AG08395 (cell line): ENCODE measurements at places on chromosomes 1 and 21.

DNA sequence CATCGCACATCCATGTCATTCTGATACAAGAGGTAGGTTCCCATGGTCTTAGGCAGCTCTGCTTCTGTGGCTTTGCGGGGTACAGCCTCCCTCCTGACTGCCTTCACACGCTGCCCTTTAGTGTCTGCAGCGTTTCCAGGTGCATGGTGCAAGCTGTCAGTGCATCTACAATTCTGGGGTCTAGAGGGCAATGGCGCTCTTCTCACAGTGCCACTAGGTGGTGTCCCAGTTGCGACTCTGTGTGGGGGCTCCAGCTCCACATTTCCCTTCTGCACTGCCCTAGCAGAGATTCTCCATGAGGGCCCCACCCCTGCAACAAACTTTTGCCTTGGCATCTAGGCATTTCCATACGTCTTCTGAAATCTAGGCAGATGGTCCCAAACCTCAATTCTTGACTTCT is 138.2 kb upstream of the BRINP3 start:
- no peak for DNase-seq

DNA sequence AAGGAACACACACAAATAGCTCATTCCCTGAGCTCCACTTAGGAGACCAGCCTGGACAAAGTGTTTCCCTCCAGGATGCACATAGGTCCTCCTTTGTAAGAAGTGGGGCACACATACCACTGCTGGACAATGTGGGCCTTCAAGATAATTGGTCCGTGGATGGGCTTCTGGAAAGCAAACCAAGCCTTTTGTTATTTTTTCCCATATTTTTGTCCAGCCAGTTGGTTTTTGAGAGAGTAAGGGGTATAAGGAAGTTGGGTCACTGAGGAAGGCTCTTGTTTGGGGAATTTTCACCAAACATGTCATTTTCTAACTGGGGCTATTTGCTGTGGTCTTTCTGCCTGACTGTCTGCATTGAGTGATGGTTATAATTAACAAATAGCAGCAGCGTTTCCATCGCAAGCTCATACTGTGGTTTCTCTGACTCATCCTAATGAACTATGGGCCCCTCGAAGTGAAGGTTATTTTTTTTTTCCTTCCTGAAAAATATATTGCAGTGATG is 306.3 kb upstream of the DUSP10 start:
- DNase-seq: peak; percentile 65

GRCh38 chr1:65164633-65165032 is 16.6 kb downstream of the AK4 start:
- peak; percentile 30 for DNase-seq

DNA sequence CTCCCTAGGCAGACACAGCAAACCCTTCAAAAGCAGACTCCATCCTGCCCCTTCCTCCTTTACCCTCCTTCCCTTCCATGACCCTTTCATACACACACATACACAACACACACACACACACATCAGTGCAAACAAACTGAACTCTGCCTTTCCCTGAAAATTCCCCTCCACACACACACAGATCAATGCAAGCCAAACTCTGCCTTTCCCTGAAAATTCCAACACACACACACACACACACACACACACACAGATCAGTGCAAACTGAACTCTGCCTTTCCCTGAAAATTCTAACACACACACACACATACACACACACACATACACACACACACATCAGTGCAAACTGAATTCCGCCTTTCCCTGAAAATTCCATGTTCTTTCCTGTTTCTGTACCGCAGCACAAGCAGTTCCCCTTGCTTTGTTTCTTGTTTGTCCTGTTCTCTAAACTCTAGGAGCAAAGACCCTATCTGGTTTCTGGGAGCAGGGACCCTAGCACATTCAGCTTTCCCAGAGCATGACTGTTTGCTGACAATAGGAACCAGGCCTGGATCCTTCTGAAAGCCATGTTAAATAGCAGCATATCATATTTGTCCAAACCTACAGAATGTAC is 91.0 kb downstream of the PTPN14 start:
- no peak for DNase-seq
